Stimulated activated CD8-positive, alpha-beta memory T cell treated with anti-CD3 and anti-CD28 coated beads, Interleukin-7, amount 100 ng/mL, for 24 hours (primary cell): ENCODE measurements at places on chromosomes 11 and 22.

DNA sequence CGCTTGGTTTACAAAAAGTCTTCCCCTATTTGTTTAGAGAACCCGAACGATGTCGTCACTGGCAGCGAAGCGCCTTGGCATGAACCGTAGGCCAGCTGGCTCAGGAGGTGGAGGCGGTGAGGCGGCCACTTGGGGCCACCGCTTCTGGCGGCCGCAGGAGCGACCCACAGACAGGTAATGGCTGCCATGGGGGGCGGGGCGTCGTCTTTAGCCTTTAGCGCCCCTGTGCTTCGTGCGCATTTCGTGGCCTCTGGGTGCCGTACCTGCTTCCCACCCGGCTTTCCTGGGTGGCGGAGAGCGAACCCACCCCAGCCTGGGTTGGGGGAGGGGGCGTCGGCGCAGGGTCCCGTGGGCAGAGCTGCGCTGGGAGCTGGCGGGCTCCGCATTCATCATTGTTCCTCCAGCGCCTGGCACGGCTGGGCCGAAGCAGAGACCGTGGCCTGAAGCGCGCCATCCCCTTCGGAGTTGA, 469 bp upstream of the OSBP2 start:
- peak; percentile 8 for DNase-seq

DNA sequence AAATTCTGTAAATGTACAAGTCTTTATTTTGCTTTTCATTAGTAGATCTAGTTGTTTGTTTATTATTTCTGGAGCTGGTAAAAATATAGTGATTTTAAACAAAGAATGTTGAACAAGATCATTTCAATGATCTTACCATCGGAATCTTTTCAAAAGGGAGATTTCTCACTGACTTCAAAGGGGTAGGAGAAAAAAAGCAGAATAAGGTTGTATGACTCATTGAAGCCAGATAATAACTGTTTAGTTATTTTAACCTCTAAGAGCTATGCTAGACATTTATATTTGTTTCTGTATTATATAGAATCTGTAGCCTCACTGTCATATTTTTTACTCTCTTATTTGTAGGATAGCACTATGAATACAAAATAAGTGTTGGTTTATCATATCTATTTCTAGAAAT, 8.1 kb upstream of the PDE3B start:
- no peak for DNase-seq

- no peak for DNase-seq
Measured at GRCh38 chr11:106304274-106304673, 226.8 kb downstream of the AASDHPPT start.

GRCh38 chr11:60310407-60310998, 16.6 kb upstream of the MS4A6E start:
- no peak for DNase-seq

GRCh38 chr11:72773291-72773690, 20.6 kb downstream of the STARD10 start:
- no peak for DNase-seq

- DNase-seq = no peak
Measured at GRCh38 chr11:120547316-120547715, 35.8 kb downstream of the GRIK4 start.

- no peak for DNase-seq
Measured at GRCh38 chr11:85316967-85317366, 310.2 kb downstream of the DLG2 start.

- DNase-seq = no peak
Measured at GRCh38 chr11:4466871-4467442, 15.5 kb upstream of the OR52K1 start.

GRCh38 chr11:17951685-17952388, 61.0 kb downstream of the SERGEF start:
- no peak for DNase-seq

GRCh38 chr11:79437981-79438630, 2.7 kb downstream of the TENM4 start:
- no peak for DNase-seq

DNA sequence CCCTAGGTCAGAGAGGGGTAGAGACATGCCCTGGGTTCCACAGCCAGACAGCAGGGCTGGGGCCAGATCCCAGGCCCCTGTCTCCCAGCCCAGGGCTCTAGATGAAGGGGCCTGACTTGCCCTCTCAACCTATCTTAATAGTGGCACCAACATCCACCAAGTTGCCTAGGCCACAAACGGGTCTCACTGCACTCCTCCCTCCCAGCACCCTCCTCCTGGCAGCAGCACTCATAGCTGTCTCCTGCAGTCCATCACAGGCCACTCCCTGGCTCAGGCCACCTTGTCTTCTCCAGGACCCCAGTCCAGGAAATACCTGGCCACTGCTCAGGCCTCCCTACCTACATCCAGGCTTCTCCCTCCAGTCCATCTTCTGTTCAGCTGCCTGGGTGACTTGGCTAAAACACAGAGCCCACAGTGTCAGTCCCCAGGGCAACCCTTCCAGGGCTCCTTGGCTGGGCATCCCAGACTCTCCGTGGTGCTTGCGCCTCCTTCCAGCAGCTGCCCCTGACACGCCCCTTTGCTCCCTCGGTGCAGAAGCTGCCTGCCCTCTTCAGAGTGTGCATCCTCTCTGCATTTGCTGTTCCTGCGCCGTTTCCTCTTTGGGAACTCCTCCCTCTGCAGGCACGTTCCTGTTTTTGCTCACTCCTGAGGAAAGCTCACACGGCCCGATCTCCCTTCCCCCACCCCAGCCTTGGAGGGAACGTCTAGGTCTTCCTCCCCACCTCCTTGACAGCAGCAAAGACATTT, 40.5 kb downstream of the LRRC32 start:
- no peak for DNase-seq

GRCh38 chr11:24734742-24735237, 237.9 kb downstream of the LUZP2 start:
- DNase-seq = no peak

DNA sequence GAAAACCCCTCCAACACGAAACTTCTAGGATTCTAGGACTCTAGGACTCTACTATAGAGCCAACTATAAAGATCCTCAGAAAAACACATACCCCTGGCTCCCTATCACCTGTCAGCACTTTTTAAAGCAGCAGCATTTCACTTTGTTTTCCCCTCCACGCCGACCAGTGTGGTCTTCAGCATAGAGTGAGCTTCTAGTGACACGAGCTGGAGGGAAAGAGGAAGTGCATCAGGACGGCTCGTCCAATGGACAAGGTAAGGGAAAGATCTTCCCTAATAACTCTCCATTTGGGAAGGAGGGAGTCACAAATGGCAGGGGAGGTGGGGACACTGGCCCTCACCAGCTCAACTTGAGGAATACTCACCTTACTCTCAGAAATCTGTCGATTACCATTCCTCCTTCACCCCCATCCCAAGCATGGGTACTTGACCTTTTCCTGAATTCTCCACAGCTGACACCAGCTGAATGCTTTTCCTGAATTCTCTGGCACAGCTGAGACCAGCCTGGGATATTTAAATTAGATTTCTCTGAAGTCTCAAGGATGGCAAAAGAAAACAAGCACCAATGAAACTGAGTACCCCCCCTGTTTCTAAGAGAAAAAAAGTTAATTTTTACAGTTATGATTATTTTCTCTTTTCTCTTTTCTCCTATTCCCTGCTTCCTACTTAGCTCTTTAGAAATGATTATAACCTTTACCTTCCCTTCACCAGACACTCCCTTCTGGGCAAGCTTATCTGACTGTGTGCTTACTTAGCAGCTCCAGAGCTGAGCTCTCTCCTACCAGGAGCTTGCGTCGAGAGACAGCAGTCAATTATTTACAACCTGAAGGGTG, 33.3 kb upstream of the NNMT start:
- no peak for DNase-seq

DNA sequence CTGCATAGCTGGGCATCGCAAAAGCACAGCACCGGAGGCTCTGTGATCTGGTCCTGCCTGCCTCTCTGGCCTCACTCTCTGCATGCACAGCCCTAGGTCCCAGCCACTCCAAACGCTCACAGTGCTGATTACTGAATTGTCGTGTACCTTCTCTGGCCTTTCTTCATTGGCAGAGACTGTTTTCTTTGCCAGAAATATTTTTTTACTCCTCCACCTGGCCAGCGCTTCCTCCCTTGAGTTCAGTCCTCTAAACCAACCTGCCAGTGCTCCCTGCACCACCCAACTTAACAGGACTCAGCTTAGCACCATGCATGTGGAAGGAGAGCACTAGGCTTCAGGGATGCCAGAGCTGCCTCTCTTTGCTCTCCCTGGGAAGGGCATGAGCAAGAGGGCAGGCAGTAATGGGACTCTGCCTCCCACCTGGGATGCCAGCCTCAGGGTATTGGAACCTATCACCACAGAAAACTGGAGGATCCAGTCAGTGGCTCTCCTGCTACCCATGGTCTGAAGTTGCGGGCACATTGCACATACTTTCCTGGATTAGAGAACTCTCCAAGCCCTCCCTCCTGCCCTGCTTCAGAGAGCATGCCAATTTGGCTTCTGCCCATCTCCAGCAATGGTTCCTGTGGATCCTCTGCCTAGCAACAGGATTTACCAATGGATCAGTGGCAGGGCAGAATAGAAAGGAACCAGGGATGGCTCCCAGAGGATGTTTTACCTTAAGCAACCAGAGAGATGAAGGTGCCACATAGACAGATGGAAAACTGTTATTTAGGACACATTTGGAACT, 37.0 kb upstream of the GNAZ start:
- no peak for DNase-seq

GRCh38 chr22:28630177-28630574, 49.5 kb downstream of the TTC28 start:
- DNase-seq = no peak

- no peak for DNase-seq
Measured at GRCh38 chr11:63537293-63538101, 889 bp downstream of the PLAAT4 start.

- peak; percentile 71 for DNase-seq
Measured at GRCh38 chr11:118610773-118611432, 3.5 kb downstream of the PHLDB1 start.

GRCh38 chr22:47715866-47716578, 953.6 kb downstream of the TBC1D22A start:
- DNase-seq = no peak

GRCh38 chr11:57778318-57779037, 16.9 kb downstream of the CTNND1 start:
- DNase-seq = no peak

- no peak for DNase-seq
Measured at GRCh38 chr11:134517621-134518293, 105.7 kb upstream of the B3GAT1 start.

GRCh38 chr11:70122490-70123198, 44.5 kb downstream of the ANO1 start:
- DNase-seq = no peak

GRCh38 chr22:27443306-27443705, 358.2 kb downstream of the MN1 start:
- DNase-seq = no peak

- DNase-seq = no peak
Measured at GRCh38 chr22:22045571-22046335, 63.2 kb upstream of the TOP3B start.

- DNase-seq = no peak
Measured at GRCh38 chr11:45982656-45983470, 60.4 kb downstream of the LARGE2 start.

GRCh38 chr22:37343863-37344734, 61.8 kb downstream of the CYTH4 start:
- no peak for DNase-seq

GRCh38 chr11:113840932-113841664, 34.3 kb downstream of the USP28 start:
- no peak for DNase-seq

- DNase-seq = no peak
Measured at GRCh38 chr11:94794287-94795168, 26.4 kb downstream of the AMOTL1 start.
